Activated naive CD4-positive, alpha-beta T cell treated with Interleukin-2 at 50 U/mL for 16 hours (primary cell): ENCODE measurements at places on chromosomes 4 and X.
A peak's percentile ranks its signal among the peaks of the same experiment; 100 is the strongest.

GRCh38 chr4:139242511-139243051 lies 37.4 kb downstream of the MGARP start:
- DNase-seq: no peak

GRCh38 chrX:37640142-37640541 lies 45.4 kb upstream of the XK start:
- DNase-seq: no peak

DNA sequence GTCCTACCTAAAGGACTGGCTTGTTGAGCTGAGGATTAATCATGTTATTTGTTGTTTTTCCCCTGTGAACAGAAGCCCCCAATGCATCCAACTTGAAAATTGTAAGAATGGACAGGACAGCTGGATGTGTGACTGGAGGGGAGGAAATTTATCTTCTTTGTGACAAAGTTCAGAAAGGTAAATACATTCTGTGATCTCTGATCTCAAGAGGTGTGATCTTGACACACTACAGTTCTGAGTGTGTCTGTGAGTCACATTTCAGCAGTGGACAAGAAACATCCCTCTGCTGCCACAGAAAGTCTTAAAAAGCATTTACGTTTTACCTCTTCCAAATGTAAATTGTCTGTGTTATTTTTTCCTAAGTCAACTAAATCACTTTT lies 79.3 kb downstream of the NFKB1 start:
- no peak for DNase-seq

DNA sequence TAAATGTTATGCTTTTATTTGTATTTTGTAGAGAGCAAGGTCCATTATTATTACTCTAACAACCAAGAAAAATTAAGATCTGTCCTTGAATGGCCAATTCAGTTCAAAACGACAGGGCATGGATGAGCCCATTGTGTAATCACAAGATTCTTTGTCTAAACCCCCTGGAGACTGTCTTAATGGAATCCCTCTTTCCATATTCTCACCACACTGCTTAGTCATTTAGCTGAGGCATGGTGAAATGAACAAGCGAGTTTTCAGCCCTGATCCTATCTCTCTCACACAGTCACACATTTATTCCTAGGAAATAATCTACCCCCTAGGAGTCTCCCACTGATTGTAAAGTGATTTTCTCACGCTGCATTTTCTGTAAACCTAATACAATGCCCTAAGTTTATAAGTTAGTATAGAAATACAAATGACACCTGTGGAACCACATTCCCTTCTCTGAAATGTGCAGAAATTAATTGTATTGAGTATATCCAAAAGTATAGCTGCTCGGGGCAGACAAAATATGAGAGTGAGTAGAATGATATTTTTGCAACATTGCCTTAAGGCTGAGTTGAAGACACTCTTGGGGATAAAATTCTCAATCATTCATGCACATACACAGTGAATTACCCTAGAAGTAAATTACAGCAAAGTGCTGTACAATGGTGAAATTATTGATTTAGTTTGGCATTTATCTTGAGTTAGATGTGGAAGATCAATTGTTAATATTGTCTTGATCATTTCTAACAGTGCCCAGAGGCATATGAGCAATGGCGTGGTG lies 119.7 kb upstream of the PCDH7 start:
- no peak for DNase-seq

GRCh38 chr4:64893205-64893604 lies 484.0 kb upstream of the TECRL start:
- DNase-seq: no peak

DNA sequence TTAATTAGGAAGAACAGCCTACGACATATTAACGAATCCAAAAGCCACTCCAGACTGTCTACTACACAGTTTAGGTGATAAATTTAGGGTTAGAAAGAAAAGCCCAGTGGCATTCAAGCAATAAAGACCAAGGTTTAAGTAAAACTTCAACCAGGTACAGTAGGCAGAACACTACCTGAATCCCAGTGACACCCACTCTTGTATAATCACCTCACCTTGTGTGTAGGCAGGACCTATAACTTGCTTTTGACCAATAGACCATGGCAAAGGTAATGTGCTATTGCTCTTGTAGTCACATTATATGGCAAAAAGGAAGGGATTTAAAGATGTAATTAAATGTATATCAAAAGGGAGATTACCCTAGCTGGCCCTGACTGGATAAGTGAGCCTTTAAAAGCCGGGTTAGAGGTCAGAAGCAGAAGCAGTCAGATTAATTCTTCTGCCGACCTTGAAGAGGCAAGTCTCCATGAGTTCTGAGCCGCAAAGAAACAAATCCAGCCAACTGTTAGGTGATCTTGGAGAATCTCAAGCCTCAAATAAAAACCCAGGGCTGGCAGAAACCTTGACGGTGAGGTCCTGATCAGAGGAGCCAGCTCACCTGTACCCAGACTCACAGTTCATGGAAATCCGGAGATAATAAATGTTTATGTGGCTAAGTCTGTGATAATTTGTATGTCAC lies 8.8 kb downstream of the FSTL5 start:
- DNase-seq: no peak

- peak; percentile 22 for DNase-seq
These were observed 102.6 kb upstream of the PRKX start for GRCh38 chrX:3815896-3816664.

DNA sequence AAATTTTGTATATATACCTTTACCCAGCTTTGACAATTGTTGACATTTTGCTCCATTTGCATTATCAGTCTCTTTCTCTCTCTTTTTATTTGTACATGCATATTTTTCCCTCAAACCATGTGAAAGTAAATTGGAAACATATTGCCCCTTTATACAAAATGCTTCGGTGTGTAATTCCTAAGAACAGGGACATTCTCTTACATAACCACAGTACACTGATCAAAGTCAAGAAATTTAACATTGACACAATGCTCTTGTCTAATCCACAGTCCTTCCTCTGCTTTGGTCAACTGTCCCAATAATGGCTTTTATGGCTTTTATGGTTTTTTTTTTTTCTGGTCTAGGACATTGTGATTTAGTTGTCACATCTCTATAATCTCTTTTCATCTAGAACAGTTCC lies 9.5 kb upstream of the SMS start:
- no peak for DNase-seq

DNA sequence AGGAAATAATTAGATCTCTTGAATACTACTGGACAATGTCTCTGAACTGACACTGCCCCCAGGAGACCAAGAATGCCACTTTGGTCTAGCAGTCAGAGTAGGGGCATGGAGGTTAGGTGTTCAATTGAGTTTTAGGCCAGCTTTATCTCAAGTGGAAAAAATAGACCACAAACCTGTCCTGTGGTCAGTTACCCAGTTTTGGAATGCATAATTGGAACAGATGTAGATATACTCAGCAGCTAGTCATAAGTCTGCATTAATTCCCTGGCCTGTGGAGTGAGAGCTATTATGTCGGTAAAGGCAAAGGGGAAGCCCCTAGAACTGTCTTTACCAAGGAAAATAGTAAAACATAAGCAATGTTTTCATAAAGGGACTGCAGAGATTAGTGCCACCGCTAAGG lies 587.7 kb downstream of the GLUD2 start:
- no peak for DNase-seq

DNA sequence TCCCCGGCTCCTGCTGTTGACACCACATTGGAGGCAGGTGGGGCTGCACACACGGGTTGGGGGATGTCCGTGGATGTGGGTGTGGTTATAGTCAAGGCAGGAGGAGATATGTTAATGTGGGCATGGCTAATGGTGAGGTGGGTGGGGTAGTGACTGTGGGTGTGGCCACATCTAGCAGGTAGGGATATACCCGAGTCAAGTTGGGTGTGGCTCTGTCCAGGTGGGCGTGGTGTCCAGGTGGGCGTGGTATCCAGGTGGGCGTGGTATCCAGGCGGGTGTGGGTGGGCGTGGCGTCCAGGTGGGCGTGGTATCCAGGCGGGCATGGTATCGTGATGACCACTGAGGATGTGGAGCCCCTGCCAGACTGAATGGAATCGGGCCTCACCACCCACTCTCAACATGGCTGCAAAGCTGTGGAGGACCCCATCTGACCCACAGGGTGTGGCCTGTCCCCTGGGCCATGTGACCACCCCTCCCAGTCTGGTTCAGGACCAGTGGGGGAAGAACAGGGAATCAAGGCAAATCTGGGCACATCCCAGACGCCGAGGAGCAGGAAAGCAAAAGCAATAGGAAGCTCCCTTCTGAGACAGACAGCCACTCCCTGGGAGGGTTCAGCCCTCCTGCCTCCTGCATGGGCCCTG lies 21.0 kb downstream of the MAN2B2 start:
- no peak for DNase-seq

- DNase-seq: no peak
These were observed 507.8 kb upstream of the INTU start for GRCh38 chr4:127124919-127125318.

GRCh38 chr4:133910165-133910564 lies 291.4 kb downstream of the PABPC4L start:
- DNase-seq: no peak

DNA sequence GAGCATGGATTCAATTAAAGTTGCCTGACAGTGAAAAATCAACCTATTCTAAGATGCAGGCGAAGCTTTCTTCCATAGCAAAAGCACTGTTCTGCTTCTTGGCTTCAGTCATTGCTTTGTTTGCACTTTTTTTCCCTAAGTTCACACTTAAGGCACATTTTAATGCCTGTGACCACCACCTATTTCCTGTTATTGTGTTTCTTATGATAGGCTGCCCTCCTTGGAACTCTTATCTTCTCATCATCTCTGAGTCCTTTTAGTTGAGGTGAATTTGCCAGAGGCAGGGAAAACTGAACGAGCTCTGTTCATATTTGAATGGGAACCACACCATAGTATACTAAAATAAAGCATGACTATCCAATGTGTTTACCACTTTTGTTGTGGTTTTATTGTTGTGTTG lies 119.8 kb downstream of the SPCS3 start:
- DNase-seq: no peak

DNA sequence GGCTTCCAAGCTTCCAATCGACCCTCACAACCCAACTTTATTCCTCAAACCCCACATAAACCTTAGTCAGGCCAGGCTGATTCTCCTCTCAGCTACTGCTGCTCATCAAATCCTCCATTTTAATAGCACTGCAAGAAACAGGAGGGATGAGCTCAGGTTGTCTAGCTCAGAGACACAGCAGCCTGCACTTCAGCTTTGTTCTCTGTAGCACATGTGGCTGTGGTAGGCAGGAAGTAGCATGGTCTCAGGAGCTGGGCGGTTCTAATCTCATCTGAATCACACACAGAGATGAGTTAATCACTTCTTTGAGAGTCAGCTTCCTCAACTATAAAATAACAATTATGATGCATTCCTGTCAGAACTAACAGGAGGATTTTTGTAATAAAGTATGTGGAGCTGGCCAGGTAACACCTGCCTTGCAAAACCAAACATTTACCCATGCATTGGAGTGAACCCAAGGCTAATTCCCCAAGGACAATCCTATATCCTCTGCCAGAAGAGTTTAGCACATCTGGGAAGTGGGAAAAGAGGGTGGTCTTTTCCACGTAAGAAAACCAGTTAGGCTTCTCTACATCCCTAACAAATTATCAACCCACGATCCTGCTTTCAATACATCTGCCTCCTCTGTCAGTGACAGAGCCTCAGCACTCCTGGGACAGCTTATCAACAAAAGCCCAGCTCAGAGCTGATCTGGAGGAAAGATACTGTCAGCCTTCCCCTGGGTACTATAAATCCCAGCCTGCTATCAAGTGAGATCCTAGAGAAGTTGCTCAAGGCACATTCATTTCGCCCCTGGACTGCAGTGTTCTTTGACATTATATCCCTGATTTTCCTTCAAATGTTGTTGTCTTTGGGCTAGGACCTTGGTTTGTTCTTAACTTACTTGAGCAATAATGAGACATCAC lies 32.8 kb downstream of the ELOVL6 start:
- peak; percentile 61 for DNase-seq

- peak; percentile 12 for DNase-seq
These were observed 1.2 kb upstream of the CDK16 start for GRCh38 chrX:47217121-47217851.

DNA sequence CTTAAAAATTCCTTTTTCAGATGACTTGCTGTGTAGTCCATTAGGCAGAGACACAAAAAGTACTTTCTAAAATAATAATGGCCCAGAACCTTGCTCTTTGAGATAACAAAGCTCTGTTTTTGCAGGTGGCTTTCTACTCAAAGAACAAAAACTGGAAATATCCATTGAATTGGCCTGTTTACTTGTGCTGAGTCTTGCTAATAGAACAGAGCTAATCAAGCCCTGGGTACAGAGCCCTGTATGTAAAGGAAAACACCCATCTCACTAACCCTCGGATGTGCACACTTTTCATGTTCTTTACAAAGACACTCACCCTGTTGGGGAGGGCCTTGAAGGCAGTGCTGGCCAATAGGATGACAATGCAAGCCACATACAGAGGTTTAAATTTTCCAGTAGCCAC lies 27.0 kb upstream of the LNX1 start:
- no peak for DNase-seq

DNA sequence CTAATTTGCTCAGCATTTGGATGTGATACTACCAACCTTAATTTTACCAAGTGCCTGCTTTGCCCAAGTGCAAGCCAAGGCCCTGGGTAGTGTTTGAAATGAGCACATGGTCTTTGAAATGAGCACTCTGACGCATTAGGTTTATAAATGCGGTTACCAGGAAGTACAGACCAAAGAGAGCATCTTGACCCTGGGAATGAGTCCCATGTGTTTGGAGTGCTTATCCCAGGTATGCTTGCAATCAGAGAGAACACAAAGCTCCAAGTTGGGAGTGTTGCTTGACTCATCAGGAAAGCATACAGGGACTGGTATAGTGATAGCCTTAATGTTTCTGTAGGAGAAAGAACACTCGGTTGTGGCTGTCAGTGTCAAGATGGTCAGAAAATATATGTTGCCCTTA lies 203.6 kb upstream of the MAMLD1 start:
- DNase-seq: no peak
